Right hindlimb (tissue), 1 donor: ENCODE measurements at places on chromosomes 3 and 15.
A peak's percentile ranks its signal among the peaks of the same experiment; 100 is the strongest.

DNA sequence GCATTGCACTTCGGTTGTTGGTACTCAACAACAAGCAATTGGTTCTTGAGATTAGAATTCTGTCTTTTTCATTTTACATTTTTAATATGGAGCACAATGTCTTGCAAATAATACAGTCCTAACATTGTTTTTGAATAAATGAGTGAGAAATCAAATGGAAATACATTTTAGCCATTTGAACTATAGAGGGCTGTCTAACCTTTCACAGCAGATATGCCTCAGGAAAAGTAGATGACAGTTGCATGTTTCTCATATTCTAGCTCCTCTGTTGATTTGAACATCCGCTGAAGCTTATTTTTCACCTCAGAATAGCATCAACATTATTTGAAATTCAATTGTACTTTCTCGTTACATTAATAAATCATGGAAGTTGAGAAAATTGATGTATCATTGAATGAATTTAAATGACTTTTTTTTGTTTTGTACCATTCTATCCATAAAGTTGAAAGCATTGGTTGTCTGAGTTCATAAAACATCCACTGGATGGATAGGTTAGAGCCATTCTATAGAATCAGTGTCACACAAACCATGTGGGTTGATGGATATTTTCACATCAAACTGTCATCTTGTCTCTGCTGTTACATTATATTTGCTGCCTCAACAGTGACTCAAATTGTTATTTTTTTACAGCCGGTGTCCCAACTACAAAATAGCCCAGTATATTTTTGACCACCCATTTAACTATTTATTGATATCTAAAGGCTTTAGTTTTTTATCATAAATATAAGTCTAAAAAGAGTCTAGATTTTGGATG, 928.3 kb downstream of the NSUN3 start:
- no peak for DNase-seq

GRCh38 chr3:127088511-127089351, 104.2 kb upstream of the PRR23E start:
- peak; percentile 30 for DNase-seq

DNA sequence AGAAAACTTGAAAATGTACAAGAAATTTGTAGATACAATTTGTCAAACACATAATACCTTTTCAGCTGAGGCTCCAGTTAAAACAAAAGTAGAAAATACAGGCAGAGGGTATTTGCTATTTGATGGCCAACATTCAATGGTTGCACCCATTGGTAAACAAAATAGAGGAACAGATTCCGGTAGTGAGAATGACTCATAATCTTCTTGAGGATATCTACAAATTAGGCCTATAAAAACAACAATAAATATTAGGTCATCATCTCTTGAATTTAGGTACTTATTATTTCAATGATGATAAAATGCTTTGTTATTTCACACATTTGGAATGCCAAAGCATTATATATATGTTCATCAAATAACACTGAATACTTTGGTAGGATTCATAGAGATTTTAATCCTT, 53.4 kb downstream of the DENND4A start:
- no peak for DNase-seq

GRCh38 chr3:134013280-134013679, 16.4 kb downstream of the SLCO2A1 start:
- DNase-seq, result no peak

- no peak for DNase-seq
Observed at GRCh38 chr15:41967506-41968206, 4.7 kb downstream of the EHD4 start.

- no peak for DNase-seq
Observed at GRCh38 chr15:26945046-26945445, 25.9 kb upstream of the GABRG3 start.

- no peak for DNase-seq
Observed at GRCh38 chr3:119834754-119835370, 53.0 kb downstream of the NR1I2 start.

DNA sequence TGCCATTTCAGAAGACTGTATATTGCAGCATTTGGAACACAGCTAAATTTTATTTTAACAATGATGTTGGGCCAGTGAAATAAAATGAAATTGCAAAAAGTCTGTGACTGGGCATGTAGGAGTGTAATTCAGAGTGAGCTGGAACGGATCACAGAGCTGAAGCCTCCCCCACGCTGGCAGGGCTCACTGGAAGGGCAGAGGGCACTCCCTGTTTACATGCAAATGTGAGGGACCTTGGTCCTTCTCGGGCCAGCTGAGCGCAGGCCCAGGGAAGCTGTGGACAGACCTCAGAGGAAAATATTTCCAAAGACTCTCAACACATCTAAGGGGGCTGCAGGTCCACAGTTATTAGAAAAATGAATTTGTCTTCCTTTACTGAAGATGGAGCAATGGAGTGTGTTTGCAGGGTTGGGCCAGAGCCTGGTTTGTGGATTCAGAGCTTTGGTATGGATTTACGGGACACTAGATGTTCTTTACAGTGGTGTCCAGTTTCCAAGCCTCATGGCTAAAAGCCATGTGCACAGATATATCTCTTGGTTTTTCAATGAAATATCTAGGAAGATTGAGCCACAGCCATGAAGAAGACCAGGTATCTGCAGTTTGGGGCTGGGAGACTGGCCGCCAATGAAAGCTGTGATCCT, 32.0 kb downstream of the TRPM1 start:
- DNase-seq, result no peak

GRCh38 chr3:134093956-134094355, 64.2 kb upstream of the SLCO2A1 start:
- no peak for DNase-seq

GRCh38 chr3:179837374-179837773, 184.5 kb downstream of the USP13 start:
- DNase-seq, result no peak

DNA sequence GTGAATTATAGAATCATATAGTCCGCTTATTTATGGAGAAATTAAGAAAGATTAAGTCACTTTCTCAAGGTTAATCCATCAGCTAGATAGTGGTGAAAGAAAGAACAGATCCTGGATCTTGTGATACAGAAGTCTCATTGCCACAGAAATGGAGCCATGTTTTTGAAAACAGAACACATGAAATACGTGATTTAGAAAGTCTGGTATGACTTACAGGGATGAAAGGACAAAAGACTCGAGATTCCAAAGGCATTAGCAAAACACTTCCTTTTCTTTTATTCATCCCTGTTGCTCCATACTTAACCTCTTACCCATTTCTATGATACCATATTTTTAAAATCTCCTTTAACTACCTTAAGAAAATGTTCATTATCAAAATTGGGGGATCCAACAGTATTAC, 40.0 kb upstream of the TEX9 start:
- no peak for DNase-seq

- no peak for DNase-seq
Observed at GRCh38 chr3:100157685-100158084, 43.4 kb upstream of the FILIP1L start.

DNA sequence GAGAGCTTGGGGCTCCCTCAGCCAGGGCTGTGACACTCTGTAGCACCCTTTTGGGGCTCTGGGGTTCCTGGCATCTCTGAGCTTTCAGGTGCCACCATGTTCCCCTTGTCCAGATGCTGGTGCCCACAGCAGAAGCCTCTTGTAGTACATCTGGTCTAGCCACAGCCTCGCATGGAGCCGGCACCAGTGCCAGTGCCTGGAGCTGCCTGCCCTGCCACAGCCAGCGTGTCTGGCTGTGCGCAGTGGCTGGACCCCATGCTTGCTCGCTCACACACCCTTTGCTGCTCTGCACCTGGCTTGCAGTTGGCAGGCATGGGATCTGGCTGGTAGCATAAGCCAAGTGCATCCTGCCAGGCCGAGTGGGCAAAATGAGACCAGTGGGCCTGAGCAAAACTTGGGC, 744.8 kb upstream of the GBE1 start:
- no peak for DNase-seq
